ENCODE measurements at places on chromosomes 16 and 17.

DNA sequence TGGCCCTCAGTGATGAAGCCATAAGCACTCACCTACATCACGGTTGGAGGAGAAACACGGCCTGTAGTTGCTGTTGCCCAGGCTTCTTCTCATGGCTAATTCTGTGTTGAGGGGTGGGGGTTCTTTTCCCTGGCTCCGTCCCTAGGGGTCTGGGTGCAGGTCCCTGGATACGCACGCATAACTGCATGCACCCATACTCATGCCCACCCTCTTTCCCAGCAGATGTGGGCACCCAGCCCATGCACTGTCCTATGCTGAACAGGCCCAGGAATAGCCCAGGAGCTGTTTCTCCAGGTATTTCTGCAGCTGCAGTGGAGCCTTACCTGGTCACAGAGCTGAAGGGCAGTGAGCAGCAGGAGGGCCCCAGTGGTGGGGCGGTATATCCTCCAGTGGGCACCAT lies 18.1 kb downstream of the ST6GALNAC1 start:
- DNase-seq, result no peak

DNA sequence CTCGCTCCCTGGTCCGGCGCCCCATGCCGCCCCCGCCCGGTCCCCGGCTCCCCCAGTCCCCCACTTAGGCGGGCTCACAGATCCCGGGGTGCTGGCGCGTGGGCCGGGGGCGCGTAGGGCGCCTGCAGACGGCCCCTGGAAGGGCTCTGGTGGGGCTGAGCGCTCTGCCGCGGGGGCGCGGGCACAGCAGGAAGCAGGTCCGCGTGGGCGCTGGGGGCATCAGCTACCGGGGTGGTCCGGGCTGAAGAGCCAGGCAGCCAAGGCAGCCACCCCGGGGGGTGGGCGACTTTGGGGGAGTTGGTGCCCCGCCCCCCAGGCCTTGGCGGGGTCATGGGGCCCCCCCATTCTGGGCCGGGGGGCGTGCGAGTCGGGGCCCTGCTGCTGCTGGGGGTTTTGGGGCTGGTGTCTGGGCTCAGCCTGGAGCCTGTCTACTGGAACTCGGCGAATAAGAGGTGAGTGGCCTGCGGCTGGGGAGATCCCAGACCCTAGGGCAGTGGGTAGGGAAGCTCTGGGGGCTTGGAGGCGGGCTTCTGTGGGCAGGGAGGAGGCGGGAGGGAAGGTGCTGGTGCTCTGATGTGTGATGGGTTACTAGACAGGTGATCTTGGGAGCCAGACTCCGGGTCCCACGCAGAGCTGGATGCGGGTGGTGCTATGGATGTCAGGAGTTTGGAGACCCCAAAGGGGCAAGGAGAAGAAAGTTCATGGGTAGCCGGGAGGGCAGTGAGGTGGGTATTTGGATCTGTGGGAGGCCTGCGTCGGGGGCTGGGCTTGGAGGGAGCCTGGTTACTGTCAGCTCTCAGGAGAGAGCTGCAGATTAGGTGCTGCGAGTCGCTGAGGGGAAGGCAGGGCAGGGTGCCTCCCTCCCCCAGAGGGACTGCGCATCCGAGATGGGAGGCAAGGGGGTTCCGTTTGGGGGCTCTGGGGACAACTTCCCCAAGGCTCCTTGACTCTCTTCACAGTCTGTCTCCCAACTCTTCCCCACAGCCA lies 560 bp downstream of the EFNB3 start:
- no peak for DNase-seq

- DNase-seq, result no peak
These were observed 45.0 kb upstream of the ARHGAP44 start for GRCh38 chr17:12744298-12744697.

DNA sequence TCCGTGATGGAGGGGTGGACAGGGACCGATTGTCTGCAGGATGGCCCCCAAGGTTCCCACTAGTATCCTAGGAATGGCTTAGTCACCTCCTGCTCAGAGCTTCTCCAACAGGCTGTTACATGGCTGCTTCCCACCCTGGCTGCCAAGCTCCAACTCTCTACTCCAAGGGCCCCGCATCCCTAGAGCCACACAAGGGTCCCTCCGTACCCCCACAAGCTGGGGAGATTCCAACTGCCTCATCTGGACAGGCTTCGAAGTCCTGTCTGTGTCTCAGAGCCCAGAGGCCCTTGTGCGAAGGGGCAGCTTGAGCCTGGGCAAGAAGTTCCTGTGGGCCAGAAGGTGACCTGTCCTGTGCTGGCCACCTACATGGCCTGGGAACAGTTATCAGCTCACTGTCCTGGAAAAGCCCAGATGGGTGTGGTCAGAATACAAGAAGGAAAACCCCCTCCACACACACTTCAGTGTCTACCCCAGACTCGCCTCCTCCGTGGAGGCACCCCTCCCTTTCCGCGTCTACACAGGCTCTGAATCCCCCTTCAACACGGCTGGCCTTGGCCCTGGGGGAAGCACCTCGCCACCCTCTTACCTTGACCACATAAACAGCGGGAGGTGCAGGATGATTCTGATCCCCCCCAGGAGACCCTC lies 586 bp downstream of the MEAK7 start:
- no peak for DNase-seq

DNA sequence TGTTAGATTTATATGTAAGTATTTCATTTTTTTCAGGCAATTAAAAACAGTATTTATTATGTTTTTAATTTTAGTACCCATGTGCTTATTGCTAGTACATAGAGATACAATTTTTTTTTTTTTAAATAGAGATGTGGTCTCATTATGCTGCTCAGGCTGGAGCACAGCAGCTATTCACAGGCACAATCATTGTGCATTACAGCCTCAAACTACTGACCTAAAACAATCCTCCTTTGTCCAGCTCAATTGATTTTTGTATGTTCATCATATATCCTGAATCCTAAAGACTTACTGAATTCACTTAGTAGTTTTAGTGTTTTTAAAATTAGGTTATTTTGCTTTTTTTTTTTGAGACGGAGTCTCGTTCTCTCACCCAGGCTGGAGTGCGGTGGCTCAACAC lies 26.3 kb downstream of the SPECC1 start:
- DNase-seq, result no peak

- no peak for DNase-seq
These were observed 3.7 kb downstream of the ADAD2 start for GRCh38 chr16:84194470-84195200.

DNA sequence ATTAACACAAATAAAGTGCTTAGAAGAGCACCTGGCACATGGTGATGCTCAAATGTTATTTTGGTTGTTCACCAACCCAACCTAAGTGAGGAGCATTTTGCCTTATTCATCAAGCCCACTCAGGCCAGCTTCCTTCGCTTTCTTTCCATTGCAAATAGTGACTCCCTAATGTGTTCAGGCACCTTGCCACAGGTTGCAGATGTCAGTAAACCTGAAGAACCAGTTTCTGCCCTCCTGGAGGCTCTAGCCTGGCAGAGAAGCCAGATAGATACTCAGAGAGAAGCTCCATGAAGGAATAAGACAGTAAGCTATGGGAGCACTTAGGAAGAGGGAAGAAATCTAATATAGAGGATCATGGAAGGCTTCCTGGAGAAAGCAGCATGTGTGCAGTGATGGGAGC lies 23.9 kb downstream of the GPR139 start:
- no peak for DNase-seq

DNA sequence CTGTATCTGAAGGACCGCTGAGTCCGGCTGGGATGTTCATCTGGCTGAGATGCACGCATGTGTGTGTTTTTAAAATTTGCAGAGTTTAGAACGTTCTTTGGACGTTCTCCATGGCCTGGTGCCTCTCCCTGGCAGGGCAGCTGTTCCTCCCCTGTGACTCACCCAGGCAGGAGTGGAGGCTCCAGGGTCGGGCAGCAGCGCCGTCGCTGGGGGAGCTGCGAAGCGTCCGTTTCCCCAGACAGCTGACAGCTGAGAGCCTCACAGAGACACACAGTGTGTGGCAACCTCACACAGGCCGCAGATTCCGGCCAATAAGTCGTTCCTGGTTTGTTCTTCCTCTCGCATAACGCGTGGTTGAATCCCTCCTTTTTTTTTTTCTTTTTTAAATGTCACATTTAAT lies 80.6 kb downstream of the OR1D5 start:
- no peak for DNase-seq

- DNase-seq, result no peak
These were observed 23.0 kb downstream of the DNAH2 start for GRCh38 chr17:7740481-7741001.

DNA sequence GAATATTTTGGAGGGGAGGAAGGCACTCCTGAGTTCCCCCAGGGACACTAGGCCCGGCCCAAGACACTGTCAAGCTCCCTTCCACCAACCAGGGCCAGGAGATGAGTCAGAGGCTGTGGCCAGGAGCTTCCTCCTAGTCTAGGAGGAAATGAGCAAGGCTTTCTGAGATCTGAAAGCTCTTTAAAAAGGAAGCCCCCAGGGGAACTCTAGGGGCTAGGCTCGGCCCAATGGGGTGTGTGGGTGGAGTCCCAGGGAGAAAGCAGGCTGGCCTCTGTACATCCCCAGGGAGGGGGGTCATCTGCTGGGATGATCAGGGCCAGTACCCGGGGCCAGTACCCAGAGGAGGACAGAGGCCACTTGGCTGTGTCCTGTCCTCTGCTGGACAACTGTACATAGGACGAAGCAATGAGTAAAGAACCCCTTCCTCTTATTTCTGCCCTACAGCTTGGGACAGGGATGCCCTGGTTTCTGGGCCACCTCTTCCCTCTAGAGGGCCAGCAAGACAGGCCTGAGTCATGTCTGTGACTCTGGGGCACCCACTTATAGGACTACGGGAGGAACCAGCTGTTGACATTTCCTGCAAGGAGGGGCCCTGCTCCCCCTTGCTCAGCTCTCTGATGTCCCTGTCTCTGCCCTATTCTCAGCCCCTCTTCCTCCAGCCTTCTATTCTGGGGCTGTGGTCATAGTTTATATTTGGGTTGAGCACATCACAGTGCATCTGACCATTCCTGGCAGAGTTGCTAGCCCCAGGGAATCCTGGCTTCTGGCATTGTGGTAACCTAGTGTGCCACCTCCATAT lies 2.7 kb downstream of the FHOD1 start:
- DNase-seq, result peak; percentile 41

DNA sequence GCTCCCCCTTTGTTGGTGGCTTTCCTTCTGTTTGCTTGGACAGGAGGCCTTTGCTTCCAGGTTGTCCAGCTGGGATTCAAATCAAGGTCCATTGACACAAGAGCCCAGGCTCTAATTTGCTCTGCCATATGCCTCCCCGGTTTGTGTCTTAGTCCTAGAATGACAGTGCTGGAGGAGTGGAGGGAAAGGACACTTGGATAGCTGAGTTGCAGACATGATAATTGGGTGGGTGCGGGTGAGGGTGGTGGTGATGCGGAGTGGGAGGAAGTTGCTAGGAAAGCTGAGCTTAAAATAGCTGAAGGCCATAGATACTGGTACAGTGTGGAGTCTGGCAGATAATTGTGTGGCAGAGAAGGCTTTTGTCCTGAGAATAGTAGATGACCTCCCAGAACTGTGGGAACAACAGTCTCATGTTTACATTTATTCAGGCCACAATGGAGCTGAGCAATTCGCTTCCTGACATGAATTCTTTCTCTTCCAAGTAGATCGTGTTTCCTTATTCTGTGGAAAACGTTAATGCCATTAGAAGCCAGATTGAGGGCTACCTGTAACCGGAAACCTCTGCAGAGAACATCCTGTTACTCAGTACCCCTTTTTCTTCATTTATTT lies 23.8 kb downstream of the SEC14L1 start:
- no peak for DNase-seq

- no peak for DNase-seq
These were observed 131.4 kb downstream of the CA10 start for GRCh38 chr17:52027081-52027480.

DNA sequence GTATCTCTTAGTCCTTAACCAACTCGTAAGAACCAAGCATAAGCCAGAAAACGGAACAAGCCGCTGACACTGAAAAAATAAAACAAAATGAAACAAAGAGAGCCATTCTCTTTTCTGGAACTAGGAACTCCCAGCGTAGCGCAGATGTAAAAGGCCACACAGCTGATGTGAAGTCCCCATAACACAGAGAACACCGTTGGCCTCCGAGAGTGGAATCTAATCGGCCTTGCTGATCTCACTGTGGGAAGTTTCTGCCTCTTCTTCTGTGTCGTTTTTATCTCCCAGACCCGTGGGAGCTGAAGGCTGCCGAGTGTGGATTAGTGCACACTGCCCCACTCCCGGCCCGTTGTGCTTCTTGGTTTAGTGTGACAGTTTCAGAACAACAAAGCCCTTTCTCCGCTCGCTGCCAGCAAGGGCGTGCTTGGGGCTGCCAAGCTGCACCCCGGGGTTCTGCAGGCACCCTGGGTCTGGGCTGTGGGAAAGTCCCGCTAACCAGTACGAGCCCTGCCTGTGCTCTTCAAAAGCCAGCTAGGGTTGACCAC lies 21.7 kb downstream of the TTYH2 start:
- no peak for DNase-seq

- DNase-seq, result no peak
These were observed 348.3 kb downstream of the CPPED1 start for GRCh38 chr16:12455287-12455798.

GRCh38 chr16:27324851-27325301 lies 11.1 kb downstream of the IL4R start:
- no peak for DNase-seq

- DNase-seq, result no peak
These were observed 58.6 kb downstream of the EMP2 start for GRCh38 chr16:10521681-10522274.

DNA sequence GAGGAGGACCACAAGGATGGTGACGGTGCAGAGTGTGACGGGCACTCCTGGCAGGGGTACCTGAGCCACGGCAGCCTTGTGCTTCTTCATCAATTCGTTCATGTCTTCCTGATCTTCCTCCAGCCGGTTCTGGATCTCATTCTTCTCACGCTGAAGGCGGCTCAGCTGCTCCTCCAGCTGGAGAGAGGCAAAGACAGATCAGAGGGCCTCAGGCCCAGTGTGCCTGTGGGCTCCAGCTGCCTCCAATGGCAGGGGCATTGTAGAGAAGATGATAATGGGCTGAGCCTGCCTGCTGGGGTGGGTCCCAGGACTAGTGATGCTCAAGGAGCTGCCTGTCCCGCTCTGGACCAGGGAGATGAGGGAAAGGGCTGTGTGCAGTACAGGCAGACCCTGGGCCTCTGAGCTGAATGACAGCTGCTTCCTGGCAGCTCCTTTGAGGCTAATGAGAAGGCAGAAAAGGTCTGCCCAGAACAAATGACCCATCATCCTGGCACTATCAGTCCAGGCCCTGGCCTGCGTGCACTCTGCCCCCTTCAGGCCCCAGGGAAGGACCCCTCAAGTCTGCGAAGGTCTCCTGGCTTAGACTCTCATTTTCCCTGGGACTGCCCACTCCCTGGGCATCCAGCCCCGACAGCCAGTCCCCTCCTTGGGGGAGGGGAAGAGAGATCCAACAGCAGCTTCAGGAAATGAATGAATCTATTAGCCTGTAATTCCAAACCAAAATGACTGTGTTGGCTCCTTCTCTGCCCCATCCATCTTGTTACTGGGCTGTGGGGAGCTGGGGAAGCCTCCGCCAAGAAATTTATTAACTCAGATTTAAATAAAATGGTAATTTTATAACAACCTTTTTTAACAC lies 48.0 kb downstream of the PIPOX start:
- DNase-seq, result no peak

GRCh38 chr17:81336296-81336929 lies 41.3 kb upstream of the SLC38A10 start:
- DNase-seq, result no peak
